ENCODE measurements at places on chromosomes 7 and 10.

DNA sequence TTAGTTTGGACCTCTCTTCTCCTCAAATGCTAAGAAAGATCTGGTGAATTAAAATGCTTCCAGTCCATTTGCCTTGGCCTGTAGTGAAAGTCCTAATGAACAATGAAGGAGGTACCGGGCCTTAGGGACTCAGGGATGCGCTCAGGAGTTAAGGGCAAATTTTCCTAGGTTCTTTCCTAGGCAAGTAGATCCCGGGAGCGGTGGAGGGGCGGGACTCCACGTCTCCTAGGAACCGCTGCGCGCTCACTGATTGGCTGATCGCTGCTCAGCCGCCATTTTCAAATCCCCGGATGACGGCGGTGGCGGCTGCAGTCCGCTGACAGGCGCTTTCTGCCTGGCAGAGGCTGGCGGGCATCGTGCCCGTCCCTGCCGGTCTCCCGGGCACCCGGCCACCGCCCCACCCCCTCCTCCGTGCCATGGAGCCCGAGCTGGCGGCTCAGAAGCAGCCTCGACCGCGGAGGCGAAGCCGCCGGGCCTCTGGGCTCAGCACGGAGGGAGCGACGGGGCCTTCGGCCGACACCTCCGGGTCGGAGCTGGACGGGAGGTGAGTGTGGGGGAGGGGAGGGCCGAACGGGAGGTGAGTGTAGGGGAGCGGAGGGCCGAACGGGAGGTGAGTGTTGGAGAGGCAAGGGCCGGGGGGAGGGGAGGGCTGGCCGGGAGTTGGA is at the start of gene NET1:
NET1 (plus strand) TSS at position 281 of the 665 bp plus-strand sequence; CDS start at position 417, 136 bp downstream.
- peak; percentile 69 for DNase-seq

DNA sequence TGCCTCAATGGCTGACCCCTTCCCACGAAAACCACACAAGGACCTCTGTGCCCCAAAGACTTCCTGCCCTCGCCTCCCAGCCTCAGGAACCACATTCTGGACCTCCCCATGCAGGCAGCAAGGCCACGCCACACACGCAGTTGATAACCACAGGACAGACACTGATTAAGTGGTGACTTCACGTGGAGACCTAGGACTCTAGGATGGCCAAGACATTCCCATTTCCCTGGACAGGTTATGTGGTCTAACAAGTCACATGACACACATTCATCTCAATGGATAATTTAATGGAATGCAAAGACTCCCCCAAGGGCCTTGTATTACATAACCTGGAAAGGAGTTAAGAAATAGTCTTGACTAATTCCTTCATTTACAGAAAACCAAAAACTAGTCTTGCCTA is 110.2 kb downstream of the LARP4B start:
- DNase-seq, result no peak

DNA sequence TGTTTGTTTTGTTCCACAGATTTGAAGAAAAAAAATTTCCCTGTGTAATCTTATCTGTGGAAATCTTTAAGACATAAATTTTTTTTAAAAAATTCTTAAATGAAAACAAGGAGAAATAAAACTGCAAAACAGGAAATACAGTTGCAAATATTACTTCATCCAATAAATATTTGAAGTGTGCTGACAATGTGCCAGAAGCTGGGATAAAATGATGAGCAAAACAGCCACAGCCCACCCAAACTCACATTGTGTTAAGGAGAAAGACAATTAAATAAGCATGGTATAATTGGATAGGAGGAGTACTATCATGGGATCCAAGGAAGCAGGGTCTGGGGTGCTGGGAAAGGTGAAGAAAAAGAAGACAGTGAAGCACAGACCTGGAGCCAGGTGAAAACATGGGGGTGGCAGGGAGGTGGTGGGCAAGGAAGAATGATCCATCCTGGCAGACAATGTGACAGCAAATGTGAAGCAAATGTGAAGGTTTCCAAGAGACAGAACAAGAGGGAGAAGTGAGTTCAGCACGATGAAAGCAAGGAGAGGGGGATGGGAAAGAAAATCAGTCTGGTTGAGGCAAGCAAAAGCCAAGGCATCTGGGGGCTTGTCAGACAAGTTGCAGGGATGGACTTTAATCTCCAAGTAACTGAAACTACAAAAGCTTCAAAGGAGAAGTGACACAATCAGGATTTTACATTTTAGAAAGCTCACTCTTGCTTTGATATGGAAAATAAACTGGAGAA is 135.9 kb downstream of the HIBADH start:
- DNase-seq, result no peak

DNA sequence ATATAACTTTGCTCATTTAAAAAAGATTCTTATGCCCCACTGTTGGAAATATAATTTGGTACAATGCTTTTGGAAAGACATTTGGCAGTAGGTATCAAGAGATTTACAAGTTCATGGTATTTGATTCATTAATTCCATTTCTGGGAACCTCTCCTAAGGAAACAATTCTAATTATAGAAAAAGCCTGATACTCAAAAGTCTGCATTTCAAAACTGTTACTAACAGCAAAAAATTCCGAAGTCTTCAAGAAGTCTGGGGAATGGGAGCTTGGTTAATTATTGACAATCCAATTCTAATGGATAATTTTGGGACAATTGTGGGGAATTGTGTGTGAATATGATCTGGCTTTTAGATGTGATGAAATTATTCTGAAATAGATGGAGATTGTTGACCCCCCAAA is 59.6 kb downstream of the HDAC9 start:
- DNase-seq, result no peak

- DNase-seq, result no peak
Measured at GRCh38 chr7:127771707-127772106, 119.7 kb downstream of the SND1 start.

DNA sequence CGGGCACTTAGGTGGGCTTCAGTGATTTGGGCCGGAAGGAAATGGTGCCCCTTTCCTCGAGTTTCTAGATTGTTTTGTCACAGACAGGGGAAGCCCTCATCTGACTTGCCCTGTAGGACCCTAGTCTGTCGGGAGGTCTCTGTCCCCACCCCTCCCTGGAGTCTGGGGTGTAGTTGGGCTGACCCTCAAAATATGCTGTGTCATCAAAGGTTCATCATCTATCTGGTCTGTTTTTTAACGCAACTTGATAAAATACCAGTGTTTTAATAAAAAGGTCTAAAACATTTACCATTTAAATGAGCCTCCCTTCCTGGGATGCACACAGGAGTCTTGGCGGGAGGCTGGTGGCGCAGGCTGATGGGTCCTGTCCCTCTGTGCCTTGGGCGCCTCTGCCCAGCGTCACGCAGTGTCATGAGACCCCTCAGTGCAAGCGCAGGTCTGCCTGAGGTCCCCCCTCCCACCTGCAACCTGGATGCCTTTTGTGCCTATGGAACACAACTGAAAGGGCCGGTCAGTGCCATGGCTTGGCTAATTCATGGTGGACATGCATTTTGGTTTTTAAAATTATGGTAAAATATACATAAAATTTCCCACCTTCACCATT is 146.4 kb downstream of the MGMT start:
- no peak for DNase-seq

GRCh38 chr7:47292832-47293309 is 289.0 kb downstream of the TNS3 start:
- DNase-seq, result no peak
